Stimulated activated memory B cell treated with anti-CD40 and anti-IgM and Interleukin-4, amounts not matched to agents 10 μg/mL and 1 μg/mL and 100 μg/mL, for 72 hours (primary cell): ENCODE measurements at places on chromosomes 11 and 22.

- no peak for ATAC-seq
Measured at GRCh38 chr11:122439866-122440810, 215.4 kb upstream of the UBASH3B start.

GRCh38 chr22:23085785-23086184 is 15.5 kb downstream of the GNAZ start:
- ATAC-seq: no peak

GRCh38 chr22:28734393-28734792 is 7.2 kb downstream of the CHEK2 start:
- ATAC-seq: no peak

GRCh38 chr11:44936525-44936924 is 14.2 kb downstream of the TP53I11 start:
- peak; percentile 85 for ATAC-seq

- no peak for ATAC-seq
Measured at GRCh38 chr22:20203552-20204201, 52.8 kb upstream of the CCDC188 start.

DNA sequence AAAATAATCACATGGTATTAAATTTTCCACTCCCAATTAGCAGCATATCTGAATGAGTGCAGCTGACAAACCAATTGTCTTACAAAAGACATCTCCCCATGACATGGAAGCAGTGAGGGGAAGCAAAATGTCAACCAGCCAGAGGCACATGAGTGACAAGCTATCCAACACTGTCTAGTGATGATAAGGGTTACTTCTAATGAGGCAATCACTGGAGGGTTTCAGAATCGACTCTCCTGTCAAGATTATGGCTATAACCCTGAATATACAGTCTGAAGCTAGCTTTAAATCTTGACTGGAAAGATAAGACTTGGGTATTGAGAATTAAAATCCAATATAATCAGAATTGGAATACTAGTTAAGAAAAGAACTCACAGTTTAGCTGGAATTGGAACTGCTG is 50.3 kb downstream of the AMBRA1 start:
- ATAC-seq: no peak

DNA sequence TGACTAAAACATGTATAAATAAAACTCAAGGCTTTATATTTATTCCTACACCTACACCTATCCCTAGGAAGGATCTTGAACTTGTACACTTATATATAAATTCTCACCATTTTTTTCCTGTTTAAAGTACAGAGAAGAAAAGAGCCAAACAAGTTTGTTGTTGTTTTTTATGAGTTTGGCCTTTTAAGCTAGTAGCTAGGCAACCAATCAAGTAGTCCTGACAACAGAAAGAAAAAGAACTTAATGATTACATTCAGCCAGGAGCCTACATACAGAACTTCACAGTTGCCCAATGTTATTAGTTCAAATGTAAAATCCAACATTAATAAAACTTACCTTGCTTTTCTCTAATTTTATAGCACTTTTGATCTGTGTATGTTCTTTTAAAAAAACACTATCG is 316.2 kb downstream of the SOX6 start:
- ATAC-seq: no peak

DNA sequence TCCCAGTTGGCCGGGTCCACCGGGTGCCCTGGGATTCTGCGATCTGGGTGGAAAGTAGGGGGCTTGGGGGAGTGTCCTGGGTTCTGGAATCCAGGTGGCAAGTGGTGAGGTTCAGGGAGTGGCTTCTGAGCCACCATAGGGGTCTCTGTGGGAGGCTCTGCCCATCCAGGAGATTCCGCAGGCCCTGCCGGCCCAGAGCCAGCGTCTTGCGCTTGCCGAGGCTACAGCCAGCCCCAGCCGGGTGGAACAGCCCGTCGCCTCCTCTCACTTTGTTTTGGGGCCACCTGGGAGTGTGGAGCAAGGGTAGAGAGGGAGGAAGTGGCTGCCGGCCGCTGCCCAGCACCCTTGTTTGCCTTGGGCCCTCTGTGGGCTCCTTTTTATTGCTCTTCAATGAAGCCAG is 60.6 kb upstream of the PPP6R3 start:
- no peak for ATAC-seq

- ATAC-seq: no peak
Measured at GRCh38 chr11:2355000-2355644, 22.0 kb upstream of the CD81 start.

DNA sequence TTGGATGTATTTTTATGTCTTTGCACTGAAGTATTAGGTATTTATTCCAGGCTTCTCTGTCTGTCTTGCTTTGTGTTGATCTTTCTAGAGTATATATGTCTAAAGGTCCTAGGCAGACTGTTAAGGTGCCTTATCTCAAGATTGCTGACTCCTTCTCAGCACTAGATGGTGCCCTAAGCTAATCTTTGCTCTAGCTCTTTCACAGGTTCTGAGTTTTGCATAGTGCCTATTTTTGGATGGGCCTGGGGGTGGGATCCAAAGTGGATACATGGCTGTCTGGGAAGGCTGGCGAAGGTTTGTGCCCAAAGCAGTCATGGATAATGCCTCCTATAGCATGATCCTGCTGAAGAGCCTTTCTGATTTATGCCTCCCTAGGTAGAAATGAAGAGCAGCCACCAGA is 154.9 kb downstream of the TRPC6 start:
- ATAC-seq: no peak

- ATAC-seq: no peak
Measured at GRCh38 chr22:36569999-36570398, 41.0 kb upstream of the EIF3D start.

DNA sequence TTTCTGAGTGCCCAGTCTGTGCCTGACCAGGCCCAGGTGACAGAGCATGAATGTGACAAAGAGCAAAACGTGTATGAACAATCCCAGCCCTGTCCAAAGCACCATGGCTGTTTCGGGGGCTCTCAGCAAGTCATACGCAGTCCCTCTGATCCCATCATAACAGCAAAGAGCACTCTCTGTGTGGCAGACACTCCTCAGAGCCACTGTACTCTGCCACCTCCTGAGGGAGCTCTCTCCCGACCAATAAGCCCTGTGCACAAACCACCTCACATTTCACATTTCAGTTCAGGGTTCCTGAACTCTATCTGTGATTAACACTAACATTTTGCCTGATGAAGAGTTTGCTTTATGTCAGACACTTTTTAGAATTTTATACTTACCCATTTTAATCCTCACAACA is 6.6 kb downstream of the DGCR2 start:
- no peak for ATAC-seq

DNA sequence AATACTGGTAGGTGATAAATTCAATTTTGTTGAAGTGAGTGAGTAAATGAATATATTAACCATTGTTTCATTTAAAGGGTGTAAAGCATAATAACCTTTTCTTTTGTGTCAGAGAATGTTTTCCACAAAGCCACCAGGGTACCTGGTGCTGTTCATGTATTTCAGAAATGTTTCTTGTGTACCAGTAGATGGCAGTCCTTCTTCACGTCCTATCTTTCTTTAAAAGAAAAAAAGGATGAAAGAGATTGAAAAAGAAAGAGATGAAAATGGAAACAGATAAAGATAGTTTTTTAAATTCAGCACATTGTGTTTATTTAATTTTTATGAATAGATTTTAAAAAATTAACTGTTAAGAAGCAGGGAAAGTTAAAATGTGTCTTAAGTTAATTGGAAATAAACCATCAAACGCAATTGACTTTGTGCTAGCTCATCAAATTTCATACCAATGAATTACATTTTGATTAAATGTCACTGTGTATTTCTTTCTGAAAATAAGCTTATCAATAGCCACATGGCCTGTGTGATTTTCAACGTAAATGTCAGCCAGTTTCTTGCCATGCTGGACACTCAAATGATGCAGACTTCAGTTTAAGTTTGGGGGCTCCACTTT is 65.5 kb upstream of the CHORDC1 start:
- no peak for ATAC-seq

DNA sequence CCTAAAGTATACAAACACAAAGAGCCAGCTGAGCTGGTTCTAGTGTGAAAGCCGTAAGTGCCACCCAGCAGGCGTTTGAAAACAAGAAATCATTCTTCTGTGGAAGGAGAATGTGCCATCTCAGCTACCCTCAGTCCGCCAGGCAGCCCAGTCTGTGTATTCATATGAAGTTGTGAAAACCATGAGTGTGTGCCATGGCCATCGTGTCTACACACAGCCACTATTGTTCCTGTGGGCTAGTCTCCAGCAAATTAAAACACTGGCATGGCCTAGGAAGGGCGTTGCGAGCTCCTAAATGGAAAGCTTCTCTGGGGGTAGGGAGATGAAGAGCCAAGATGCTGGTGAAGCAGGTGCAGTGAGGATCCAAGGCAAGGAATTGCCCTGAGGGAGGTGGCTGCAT is 51.5 kb upstream of the HORMAD2 start:
- no peak for ATAC-seq

- no peak for ATAC-seq
Measured at GRCh38 chr11:65976216-65977176, 15.0 kb downstream of the SART1 start.

DNA sequence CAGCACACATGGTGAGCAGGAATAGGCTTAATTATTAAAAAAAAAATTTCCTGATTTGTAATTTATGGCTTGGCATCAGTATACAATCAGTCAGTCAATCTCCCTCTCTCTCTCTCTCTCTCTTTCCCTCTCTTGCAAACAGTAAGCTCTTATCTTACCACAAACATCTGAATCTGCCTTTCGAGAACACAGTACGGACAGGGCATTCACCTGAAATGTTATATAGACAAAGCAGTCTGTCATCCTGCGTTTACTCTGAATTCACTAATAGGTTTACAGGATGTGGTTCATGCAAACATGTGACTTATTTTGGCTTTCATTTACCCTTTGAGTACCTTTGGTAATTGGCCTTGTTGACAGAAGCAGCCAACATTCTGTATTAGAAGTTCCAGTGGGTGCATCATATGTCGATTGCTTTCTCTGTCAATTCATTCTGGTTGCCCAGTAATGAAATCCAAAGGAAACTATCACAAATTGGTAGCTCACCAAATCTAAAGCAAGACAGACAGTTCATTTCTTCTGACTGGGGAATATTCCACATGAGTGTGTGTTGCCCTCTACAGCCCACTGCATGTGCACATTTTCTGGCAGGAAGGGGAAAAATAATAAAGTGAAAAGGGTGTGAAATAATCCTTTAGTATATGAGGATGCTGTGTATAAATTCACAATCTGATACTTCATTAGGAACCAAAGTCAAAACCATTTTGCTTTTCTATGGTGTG is 1058.2 kb downstream of the LRRC4C start:
- no peak for ATAC-seq

DNA sequence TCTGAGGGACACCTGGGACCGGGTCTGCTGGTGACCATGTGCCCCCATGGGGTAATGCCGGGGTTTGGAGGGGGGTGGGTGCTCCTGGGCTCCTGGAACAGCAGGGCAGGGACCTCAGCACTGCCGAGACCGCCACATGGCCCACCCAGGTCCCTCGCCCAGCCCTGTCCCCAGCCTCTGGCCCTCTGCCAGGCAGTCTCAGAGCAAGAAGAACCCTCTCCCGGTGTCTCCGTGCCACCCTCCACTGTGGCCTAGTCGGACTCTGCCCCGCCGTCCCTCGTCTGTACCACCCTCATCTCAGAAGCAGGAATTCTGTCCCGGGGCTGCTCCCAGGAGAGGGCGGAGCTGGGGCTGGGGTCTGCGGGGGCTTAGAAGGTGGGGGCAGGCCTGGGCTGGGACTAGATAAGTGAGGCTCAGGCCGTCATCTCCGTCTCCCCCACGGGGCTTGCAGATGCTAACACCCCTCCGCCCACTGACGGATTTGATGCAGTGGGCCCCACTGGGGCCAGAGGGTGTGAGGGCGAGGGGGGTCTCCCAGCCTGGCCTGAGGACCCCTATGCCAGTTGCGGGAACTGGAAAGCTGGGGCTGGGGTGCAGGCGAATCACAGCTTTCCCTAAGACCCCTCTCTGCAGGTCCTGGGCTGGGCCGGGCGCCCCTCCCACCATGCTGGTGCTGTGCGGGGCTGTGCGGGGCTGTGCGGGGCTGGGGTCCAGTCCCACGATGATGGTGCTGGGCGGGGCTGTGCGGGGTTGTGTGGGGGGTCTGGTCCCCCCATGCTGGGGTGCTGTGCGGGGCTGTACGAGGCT is 1.1 kb downstream of the MUC5AC start:
- no peak for ATAC-seq

- no peak for ATAC-seq
Measured at GRCh38 chr11:113991170-113991569, 16.3 kb downstream of the HTR3A start.

DNA sequence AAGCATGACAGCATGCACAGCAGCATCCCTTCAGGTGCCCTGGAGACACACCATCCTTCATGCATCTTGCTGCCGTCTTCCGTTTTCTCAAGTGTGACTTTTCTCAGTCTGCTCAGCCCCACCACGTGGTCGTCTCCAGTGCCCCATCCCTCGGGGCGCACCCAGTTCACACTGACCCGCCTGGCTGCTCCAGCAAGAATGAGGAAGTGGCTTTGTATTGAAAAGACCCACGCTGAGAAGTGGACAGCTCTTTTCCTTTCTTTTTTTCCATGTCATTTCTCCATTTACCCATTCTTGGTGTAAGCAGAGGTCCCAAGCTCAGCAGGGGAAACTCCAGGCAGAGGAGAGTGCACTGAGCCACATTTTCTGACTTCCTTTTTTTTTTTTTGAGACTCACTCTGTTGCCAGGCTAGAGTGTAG is 14.5 kb downstream of the SERPINH1 start:
- peak; percentile 88 for ATAC-seq

DNA sequence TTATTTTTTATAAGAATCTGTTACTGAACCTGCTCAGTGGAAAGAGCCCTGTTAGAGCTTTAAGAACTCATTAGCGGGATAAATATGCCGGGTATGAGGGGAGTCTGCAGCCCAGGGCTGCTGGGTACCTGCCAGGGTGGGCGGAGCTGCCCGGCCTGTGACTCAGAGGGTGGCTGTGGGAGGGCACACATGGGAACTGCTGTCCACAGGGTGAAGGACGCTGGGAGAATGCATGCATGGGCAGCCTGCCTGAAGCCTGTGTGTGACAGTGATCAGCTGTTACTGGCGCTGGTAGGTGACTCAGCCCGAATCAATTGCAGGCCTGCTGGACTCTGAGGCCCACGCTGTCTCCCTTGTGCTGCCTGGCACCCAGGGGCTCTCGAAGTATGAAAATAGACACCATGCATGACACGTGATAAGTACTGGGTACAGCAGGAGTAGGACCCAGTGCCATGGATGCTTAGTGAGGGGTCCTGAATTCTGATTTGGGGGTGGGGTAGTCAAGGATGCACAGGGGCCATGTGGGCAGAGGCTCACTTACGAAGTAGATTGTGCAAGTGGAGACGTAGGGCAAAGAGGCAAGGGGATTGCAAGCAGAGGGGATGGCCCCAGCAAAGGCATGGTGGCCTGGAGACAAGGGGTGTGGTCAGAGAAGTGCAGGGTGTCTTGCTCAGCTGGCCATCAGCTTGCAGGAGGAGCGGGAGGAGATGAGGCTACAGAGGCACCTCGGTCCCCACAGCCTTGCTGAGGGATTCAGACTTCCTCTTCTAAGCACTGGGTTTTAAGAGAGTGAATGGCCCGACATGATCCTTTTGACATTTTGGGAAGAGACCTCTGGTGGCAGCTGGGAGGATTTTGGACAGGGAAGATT is 36.5 kb downstream of the GRIK4 start:
- ATAC-seq: no peak

DNA sequence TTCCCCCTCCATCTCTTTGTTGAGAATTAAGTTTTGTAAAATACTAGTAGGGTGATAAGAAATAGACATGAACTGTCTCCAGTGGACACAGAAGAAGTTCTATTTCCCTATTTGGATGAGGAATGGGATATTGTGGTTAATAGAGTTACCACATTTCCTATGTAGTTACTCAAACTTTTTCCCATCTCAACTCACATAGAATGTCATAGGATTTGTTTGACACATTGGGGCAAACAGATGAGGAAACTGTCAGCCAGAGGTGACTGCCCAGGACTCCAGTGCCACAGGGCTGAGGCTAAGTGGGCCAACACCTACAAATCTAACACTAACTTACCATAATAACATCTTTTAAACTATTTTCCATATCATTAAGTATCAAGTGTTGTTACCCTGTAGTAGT is 58.3 kb downstream of the CCDC83 start:
- no peak for ATAC-seq
